ENCODE measurements at places on chromosomes 1 and 21.
A peak's percentile ranks its signal among the peaks of the same experiment; 100 is the strongest.

DNA sequence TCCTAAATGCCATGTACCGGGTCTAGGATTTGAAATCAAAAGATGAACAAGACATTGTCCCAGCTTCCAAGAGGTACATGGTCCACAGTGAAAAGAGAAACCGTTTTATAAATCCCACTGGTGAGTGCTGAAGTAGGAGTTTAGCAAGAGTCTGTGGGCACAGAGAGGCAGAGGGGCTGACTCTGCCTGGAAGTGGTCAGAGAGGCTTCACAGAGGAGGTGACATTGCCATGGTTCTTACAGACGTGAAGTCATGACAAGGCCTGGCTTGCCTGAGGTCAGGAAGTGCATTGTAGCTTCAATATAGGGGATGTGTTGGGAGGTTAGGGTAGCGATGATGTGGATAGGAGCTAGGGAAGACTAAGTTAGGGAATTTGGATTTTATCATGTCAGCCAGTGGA, 28.4 kb downstream of the MAPKAPK2 start:
- H3K4me1 ChIP-seq, result peaks cover 81% of the 10 kb centered on the region
- no peaks in the 10 kb centered on the region for H3K27me3 ChIP-seq
- no peak overlapping the region for H3K4me3 ChIP-seq
- no peak for DNase-seq

DNA sequence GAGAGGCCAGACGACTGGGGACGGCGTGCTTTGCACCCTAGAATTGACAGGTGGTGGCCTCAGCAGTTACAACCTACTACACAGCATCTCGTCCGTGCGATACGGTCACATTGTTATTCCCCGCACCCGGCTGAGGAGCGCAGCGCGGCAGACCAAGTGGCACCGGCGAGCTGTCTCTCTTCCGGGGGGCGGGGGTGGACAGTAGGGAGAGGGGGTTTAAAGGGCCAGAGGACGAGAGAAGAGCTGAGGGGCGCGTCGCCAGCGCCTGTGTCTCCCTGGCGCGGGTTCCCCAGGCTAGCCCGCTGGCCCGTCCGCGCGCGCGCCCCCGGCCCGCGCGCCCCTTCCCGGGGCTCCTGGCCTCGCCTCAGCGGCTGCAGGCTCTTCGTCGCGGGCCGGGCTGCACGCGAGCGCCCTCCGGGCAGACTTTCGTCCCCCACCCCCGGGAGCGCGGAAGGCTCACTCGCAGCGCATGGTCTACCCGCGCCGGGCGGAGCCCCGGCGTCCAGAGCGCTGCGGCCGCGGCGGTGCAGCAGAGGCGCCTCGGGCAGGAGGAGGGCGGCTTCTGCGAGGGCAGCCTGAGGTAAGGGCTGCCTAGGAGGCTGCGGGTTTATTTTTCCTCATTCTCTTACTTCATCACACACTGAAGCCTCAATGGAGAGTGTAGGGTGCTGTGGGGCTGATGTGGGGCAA, at the start of gene PDE4B:
PDE4B (plus strand) TSS at position 227 of the 690 bp plus-strand sequence.
- H3K27me3 ChIP-seq, result peaks cover 33% of the 10 kb centered on the region
- H3K36me3 ChIP-seq, result no peaks in the 10 kb centered on the region
- H3K4me3 ChIP-seq, result peak within 1 kb of the TSS; percentile 82
- no peak within 1 kb of the TSS for H3K27ac ChIP-seq

DNA sequence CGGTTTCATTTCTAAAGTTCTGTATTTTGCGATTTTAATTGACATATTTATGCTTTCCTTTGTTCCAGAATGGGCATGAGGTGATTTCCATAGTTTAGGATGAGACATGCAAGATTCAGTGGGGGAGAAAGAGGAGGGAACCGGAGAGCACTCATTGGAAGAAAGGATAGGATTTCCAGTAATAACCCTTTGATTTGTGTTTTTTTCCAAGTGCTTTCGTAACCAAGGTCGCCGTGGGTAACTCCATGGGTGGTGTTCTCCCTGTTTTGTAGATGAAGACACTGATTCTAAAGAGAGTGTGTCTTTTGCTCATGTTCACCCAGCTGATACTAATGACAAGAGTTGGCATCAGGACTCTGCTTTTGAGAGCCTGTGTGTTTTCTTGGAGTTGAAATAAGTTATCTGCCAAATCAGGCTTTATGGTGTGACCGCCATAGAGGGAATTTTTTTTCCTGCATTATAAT, 170.1 kb downstream of the DHRS3 start:
- DNase-seq, result no peak
- no peaks in the 10 kb centered on the region for H3K4me1 ChIP-seq
- peaks cover 4% of the 10 kb centered on the region for H3K36me3 ChIP-seq
- H3K27ac ChIP-seq, result no peak overlapping the region
- H3K27me3 ChIP-seq, result no peaks in the 10 kb centered on the region

GRCh38 chr1:23527366-23527765, 3.7 kb downstream of the E2F2 start:
- H3K4me3 ChIP-seq, result no peak overlapping the region
- H3K36me3 ChIP-seq, result no peaks in the 10 kb centered on the region
- peaks cover 99% of the 10 kb centered on the region for H3K4me1 ChIP-seq
- H3K27me3 ChIP-seq, result no peaks in the 10 kb centered on the region

DNA sequence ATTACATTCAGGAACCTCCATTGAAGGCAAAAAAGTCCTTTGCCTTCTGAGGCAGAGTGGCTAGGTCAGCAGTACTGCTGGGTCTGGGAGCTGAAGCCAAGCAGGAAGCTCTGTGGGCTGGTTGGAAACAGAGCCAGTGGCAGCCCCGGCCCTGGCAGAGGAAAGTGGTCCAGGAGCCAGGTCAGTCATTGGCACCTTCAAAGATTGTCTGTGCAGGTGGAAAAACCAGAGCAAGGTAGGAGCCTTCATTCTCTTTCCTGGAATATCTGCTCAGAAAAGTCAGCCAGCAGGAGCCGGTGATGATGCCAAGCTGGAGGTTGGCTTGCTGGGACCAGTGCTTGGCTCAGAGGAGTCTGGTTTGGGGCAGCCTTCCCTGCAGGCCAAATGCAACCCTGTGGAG, 12.5 kb upstream of the DISP3 start:
- H3K36me3 ChIP-seq, result no peaks in the 10 kb centered on the region
- H3K27ac ChIP-seq, result no peak overlapping the region
- no peak overlapping the region for H3K4me3 ChIP-seq
- H3K4me1 ChIP-seq, result no peaks in the 10 kb centered on the region
- DNase-seq, result no peak

DNA sequence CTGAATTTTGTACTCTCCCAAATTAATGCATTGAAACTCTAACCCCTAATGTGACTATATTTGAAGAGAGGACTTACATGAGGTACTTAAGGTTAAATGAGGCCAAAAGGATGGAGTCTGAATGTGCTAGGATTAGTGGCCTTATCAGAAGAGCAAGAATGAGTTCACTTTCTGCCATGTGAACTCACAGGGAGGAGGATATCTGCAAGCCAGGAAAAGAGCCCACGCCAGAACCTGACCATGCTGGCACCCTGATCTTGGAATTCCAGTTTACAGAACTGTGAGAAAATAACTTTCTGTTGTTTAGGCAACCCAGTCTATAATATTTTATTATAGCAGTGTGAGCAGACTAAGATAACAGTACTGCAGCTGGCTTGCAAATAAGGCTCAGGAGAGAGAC, 12.2 kb upstream of the FASLG start:
- H3K36me3 ChIP-seq, result no peaks in the 10 kb centered on the region
- no peak overlapping the region for H3K4me3 ChIP-seq
- no peak for DNase-seq
- H3K27me3 ChIP-seq, result no peaks in the 10 kb centered on the region
- H3K27ac ChIP-seq, result no peak overlapping the region

- H3K4me1 ChIP-seq, result no peaks in the 10 kb centered on the region
- no peaks in the 10 kb centered on the region for H3K27me3 ChIP-seq
- no peak overlapping the region for H3K27ac ChIP-seq
- no peaks in the 10 kb centered on the region for H3K36me3 ChIP-seq
Observed at GRCh38 chr21:35088319-35088771, 39.2 kb upstream of the RUNX1 start.

DNA sequence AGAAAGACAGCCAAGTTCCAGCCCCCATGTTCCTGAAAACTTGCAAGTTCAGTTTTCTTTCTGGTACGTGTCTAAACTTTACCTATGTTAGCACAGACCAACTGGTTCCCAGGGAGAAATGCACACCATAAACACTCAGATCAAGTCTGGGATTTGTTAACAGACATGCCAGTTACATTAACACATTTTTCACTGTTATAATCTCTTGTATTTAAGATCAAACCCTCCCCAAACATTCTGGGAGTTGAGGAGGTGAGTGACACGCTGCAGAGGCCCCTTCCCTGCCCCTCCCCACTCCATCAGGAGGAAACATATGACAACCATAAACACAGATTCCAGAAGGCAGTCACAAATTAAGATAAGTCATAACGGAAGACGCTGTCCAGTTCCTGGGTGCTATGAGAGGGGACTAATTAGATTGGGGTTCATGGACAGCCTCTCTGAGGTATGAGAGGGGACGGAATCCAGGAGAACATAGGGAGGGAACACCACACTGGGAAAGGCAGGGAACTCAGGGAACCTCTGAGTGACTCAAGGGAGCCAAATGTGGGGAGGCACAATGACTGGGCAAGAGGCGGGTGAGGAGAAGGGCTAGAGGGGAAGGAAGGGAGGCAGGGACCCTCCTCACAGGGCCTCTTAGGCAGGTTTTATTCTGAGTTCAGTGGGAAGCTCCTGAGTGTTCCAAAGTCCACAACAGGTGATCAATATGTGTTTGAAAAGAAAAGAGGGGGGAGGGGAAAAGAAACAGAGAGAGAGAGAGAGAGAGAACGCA, 25.0 kb downstream of the DUSP10 start:
- H3K27me3 ChIP-seq, result no peaks in the 10 kb centered on the region
- H3K27ac ChIP-seq, result peak overlapping the region; percentile 42
- no peaks in the 10 kb centered on the region for H3K36me3 ChIP-seq
- peaks cover 90% of the 10 kb centered on the region for H3K4me1 ChIP-seq
- DNase-seq, result no peak

DNA sequence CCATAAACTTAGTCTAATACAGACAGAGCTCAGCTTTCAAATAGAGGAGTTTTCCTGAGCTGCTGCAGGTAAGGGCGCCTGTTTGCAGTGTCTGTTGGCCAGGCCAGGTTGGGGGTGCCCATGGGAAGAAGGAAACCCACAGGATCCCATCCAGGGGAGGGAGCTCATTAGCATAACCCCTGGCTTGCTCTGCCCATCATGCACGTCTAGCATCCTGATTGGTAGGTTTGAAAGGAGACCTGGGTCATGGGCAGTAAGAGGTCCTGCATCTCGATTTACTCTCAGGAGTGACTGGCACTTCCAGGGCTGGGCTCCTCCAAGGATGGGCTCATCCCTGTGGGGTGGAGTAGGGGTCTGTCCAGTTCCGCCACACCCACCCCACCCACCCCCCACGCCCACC, 103.7 kb upstream of the CLDN14 start:
- no peaks in the 10 kb centered on the region for H3K27me3 ChIP-seq
- no peaks in the 10 kb centered on the region for H3K4me1 ChIP-seq
- H3K36me3 ChIP-seq, result no peaks in the 10 kb centered on the region
- H3K27ac ChIP-seq, result no peak overlapping the region
- no peak for DNase-seq
- no peak overlapping the region for H3K4me3 ChIP-seq

DNA sequence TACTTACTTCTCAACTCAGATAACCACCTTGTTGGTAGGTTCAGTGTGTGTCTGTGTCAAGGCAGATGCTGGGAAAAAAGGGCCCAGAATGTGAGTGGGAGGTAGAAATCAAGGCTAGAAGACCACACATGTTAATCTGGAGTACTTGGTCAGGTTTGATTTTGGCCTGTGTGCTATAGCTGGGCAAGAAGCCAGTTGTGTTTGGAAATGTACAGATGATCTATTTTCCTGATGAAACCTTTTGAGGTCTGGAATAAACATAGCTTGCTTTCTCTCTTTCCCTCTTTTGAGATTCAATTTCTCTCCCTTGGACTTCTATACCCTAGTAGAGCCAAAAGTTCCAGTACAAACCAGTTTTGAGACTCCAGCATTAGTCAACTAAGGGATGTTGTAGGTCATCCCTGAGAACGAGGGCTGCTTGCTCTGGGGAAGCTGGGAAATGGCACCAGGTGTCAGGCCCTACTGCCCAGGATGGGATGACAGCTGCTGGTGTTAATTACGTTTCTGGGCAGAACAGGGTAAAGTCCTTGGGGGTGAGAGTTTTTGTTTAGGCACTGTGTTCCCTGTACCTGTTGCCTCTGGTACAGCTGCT, 15.8 kb downstream of the MAPKAPK2 start:
- H3K4me1 ChIP-seq, result peaks cover 87% of the 10 kb centered on the region
- no peaks in the 10 kb centered on the region for H3K27me3 ChIP-seq
- no peak overlapping the region for H3K27ac ChIP-seq
- H3K4me3 ChIP-seq, result no peak overlapping the region

GRCh38 chr21:45875881-45876280, 105.7 kb upstream of the COL6A1 start:
- no peak overlapping the region for H3K27ac ChIP-seq
- H3K36me3 ChIP-seq, result no peaks in the 10 kb centered on the region
- H3K4me1 ChIP-seq, result peaks cover 5% of the 10 kb centered on the region
- no peak for DNase-seq

DNA sequence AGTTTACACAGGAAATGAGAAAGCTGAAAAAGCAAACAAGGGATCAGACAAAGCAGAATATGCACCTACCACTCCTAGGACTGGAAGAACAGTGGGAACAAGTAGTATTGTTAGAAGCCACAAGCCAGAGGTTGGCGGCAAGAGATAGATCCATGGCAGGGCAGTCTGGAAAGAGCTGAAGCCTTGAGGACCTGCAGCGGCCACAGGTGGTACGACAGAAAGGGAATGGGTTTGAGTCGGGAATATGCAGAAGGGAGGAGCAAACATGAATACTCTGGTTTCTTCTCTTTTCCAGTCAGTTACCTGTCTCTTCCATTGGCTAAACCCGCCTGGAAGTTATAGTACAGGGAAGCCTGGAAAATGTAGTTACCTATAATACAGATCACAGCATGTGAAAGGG, 3.9 kb upstream of the PCNX2 start:
- H3K27ac ChIP-seq, result no peak overlapping the region
- H3K4me1 ChIP-seq, result peaks cover 17% of the 10 kb centered on the region
- no peak for DNase-seq

GRCh38 chr1:179728271-179728670, 14.8 kb upstream of the FAM163A start:
- H3K27ac ChIP-seq, result no peak overlapping the region
- peaks cover 16% of the 10 kb centered on the region for H3K27me3 ChIP-seq
- H3K4me1 ChIP-seq, result no peaks in the 10 kb centered on the region
- H3K4me3 ChIP-seq, result no peak overlapping the region

DNA sequence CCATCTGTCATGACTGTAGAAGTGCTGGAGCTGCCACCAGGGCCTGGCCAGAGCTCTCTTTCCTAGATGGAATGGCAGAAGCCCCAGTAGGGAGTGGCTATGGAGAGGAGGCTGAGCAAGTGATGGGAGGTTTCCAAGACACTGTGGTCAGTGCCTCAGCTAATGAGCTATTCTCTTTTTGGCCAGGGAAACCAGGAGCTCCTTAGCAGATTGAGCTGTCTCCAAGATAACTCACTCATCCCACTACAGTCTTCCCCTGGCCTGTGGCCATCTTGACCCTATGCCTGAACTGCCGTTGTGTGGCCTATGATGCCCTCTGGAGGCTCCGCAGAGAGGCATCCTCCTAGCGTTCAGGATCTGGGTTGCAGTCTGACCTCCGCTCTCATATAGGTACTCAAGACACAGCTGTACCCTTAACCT, 60.5 kb downstream of the ERI3 start:
- no peaks in the 10 kb centered on the region for H3K27me3 ChIP-seq
- peaks cover 55% of the 10 kb centered on the region for H3K36me3 ChIP-seq
- H3K27ac ChIP-seq, result no peak overlapping the region
- no peak overlapping the region for H3K4me3 ChIP-seq
- no peaks in the 10 kb centered on the region for H3K4me1 ChIP-seq
- DNase-seq, result no peak

Measured in CD14-positive monocyte (primary cell).